ENCODE measurements at places on chromosomes 16 and 17. TPM values are rescaled to one million over a fixed set of nuclear protein-coding genes. Genes with fewer than 3 reads are reported as not detected.
A peak's percentile ranks its signal among the peaks of the same experiment; 100 is the strongest.

Gene UTP18
- total RNA-seq = 18.3 TPM

Gene CMTM2
- not detected for total RNA-seq

Gene GJD3
- 0.41 TPM for total RNA-seq

Gene ARSG
- total RNA-seq = 7.4 TPM

Gene PRSS21
- total RNA-seq = not detected

Gene ATP2C2
- not detected for total RNA-seq

Gene KATNIP
- 25.3 TPM for total RNA-seq

Gene KRTAP3-1
- total RNA-seq = not detected

Gene CSH2
- not detected for total RNA-seq

GRCh38 chr16:6363896-6364607 lies 968.6 kb upstream of the RBFOX1 start:
- no peaks in the 10 kb centered on the region for H3K27me3 ChIP-seq
- no peaks in the 10 kb centered on the region for H3K36me3 ChIP-seq
- no peaks in the 10 kb centered on the region for H3K4me1 ChIP-seq
- DNase-seq = no peak
- H3K4me3 ChIP-seq = no peak overlapping the region
- H3K27ac ChIP-seq = no peak overlapping the region

- no peaks in the 10 kb centered on the region for H3K36me3 ChIP-seq
- no peak overlapping the region for H3K27ac ChIP-seq
- DNase-seq = no peak
- no peaks in the 10 kb centered on the region for H3K4me1 ChIP-seq
These were observed 25.7 kb downstream of the MAPT start for GRCh38 chr17:45920083-45920482.

DNA sequence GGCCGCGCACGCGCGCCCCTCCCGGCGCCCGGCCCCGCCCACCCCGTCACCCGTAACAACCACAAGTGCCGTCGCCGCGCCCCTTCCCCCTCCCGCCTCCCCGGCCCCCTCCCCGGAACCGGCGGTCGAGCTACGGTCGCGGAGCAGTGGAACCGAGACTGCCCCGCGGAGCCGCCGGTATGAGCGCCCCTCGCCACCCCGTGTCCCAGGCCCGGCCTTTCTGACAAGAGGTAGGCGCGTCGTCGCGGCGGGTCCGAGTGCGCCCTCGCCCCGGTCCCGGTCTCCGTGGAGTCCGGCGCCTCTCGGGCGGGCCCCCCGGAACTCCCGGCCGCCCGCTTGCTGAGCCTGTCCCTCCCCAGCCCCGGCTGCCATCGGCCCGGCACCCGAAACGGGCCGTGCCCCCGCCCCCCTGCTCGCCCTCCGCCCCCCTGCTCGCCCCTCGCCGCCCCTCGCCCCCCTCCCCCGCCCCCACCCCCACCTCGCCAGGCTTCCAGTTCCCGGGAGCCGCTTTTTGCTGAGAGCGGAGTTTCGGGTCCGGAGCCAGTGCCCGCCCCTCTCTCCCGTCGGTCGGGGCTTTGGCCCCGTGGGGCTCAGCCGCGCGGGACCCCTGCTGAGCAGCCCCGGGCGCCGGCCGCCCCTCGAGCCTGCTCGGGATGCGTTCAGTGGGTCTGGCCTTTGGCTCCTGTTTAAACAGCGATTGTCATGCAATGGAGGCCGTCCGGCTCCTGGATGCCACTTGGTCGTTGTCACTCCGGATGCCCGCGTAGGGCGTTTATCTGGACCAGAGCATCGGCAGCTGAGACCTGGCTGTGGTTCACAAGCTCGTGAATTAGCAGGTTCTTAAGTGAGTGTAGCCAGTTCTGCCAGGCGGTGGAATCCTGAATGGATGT lies at the start of gene SEC14L1:
Gene SEC14L1 (plus strand): TSS at position 92 of the 890 bp plus-strand sequence. CDS start 2,628 bp downstream, outside the sequence.
- peak within 1 kb of the TSS; percentile 92 for H3K27ac ChIP-seq
- H3K27me3 ChIP-seq = no peaks in the 10 kb centered on the region
- peaks cover 4% of the 10 kb centered on the region for H3K36me3 ChIP-seq
- H3K4me3 ChIP-seq = peak within 1 kb of the TSS; percentile 77
- H3K4me1 ChIP-seq = peaks cover 40% of the 10 kb centered on the region
- no peak for DNase-seq

DNA sequence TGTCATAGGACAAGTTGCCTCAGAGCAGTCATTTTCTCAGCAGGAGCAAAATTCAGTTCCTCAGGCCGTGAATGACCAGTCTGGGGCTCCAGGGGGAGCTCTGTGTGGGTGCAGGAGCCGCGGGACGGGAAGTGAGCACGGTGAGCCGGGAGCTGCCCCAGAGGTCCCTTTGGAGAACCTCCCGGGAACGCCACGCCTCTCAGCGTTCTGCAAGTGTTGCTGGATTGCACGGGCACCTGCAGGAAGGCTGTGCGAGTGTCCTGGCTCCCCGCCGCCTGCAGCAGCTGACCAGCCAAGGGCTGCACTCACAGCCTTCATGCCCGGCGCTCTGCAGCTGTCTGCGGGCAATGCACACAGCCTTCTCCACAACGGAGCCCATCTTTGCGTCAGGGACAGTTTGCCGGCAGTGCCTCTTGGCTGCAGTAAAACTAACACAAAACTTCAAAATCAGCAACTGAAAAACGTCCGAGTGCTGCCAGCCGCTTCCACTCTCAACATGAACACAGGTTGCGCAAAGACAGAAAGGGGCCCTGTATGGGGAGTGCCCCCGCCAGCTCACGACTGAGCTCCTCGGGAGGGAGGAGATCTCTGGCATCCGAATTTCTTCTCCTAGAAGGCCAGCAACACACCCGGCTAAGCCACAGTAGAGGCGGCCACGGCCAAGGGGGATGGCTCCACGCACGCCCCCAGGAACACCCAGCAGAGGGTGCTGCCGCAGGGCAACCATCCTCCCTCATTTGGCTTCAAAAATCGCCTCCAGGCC lies 16.0 kb downstream of the NDUFAF8 start:
- peak overlapping the region; percentile 41 for H3K27ac ChIP-seq
- H3K4me1 ChIP-seq = peaks cover 16% of the 10 kb centered on the region
- H3K27me3 ChIP-seq = no peaks in the 10 kb centered on the region
- no peak overlapping the region for H3K4me3 ChIP-seq

- peak overlapping the region; percentile 85 for H3K27ac ChIP-seq
- no peaks in the 10 kb centered on the region for H3K27me3 ChIP-seq
- H3K36me3 ChIP-seq = peaks cover 1% of the 10 kb centered on the region
These were observed 62.4 kb downstream of the BAIAP2 start for GRCh38 chr17:81097134-81097942.

DNA sequence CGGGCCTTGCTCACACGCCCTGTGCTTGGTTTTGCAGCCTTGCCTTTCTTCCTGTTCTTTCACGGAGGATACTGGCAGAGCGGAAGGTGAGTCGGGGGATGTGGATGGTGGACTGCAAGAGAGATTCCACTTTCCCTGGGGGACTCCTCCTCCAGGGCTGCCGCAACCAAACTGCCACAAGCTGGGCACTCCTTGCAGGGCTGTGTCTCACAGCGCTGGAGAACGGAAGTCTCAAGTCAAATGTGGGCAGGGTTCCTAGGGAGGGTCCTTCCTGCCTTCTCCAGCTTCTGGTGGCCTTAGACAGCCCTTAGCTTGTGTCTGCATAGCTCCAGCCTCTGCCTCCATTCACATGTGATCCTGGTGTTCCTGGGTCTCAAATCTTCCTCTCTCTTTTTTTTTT lies 11.4 kb upstream of the BIRC5 start:
- no peak for DNase-seq
- H3K27ac ChIP-seq = no peak overlapping the region
- peaks cover 10% of the 10 kb centered on the region for H3K4me1 ChIP-seq
- H3K27me3 ChIP-seq = no peaks in the 10 kb centered on the region

- H3K36me3 ChIP-seq = no peaks in the 10 kb centered on the region
- H3K27me3 ChIP-seq = peaks cover 59% of the 10 kb centered on the region
- H3K4me3 ChIP-seq = no peak overlapping the region
- DNase-seq = no peak
- H3K27ac ChIP-seq = no peak overlapping the region
These were observed 221.5 kb downstream of the IRF8 start for GRCh38 chr16:86120201-86121192.

DNA sequence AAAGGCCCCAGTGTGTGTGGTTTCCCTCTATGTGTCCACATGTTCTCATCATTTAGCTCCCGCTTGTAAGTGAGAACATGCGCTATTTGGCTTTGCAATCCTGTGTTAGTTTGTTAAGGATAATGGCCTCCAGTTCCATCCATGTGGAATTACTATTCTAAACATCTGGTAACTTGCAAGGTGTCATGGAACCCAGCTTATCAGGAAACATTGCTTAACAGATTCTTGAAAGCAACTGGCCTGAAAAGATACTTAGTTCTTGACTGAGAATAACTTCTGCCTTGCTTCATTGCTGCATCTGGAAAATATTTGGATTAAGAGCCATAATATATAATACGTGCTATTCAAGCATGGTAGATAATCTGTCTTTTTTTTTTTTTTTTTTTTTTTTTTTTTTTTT lies 27.8 kb downstream of the PAFAH1B1 start:
- no peak overlapping the region for H3K4me3 ChIP-seq
- no peaks in the 10 kb centered on the region for H3K27me3 ChIP-seq
- DNase-seq = no peak
- no peak overlapping the region for H3K27ac ChIP-seq
- H3K36me3 ChIP-seq = peaks cover 6% of the 10 kb centered on the region

DNA sequence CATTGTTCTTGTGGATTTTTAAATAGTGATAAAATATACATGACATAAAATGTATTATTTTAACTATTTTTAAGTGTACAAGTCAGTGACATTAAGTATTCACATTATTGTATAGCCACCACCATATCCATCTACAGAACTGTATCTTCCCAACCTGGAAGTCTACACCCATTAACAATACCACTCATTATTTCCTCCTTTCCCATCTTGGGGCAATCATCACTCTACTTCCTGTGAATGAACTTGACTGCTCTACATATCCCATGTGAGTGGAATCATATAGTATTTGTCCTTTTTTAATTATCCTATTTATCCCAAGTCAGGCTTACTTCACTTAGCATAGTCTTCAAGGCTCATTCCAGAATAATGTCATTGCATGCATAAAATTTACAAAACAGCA lies 40.7 kb upstream of the MMP2 start:
- H3K27ac ChIP-seq = no peak overlapping the region
- no peaks in the 10 kb centered on the region for H3K36me3 ChIP-seq
- H3K4me3 ChIP-seq = no peak overlapping the region
- H3K27me3 ChIP-seq = peaks cover 38% of the 10 kb centered on the region
- no peak for DNase-seq
- H3K4me1 ChIP-seq = no peaks in the 10 kb centered on the region

DNA sequence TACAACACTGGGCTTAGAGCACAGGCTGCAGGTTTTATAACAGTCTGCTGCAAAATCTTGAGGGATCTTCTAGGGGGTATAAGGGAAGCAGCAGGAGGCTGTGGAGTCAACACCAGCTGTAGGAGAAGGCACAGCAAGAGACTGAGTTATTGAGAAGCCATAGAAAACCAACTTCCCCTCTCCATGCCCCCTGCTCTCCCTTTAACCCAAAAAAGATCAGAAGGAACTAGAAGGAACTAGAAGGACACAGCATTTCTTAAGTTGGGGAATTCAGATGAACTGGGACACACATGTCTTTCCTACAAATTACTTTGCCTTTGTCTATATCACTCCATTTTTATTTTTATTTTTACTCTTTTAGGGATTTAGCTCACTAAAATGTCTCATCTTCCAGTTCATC lies 6.2 kb upstream of the CCL18 start:
- H3K27ac ChIP-seq = no peak overlapping the region
- DNase-seq = no peak
- no peaks in the 10 kb centered on the region for H3K4me1 ChIP-seq

DNA sequence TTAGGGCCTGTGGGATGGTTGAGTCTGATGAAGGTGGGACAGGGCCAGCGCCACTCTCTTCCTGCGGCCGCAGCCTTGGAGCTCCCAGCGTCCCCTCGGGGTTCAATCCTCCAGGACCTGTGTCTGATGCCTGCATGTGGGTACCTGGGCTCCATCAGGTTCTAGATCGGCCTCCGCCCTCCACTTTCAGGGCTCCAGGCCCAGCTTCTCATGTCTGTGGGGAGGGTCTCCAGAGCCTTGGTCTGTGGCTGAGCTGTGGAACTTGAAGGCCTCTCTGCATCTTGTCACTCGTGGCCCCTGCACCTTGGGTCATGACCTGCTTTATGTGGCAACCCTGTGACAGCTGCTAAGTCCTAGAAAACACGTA lies 89.8 kb upstream of the ZNF750 start:
- H3K4me3 ChIP-seq = no peak overlapping the region
- peak; percentile 61 for DNase-seq
- peaks cover 33% of the 10 kb centered on the region for H3K36me3 ChIP-seq
- H3K4me1 ChIP-seq = no peaks in the 10 kb centered on the region
- no peaks in the 10 kb centered on the region for H3K27me3 ChIP-seq

- H3K27me3 ChIP-seq = no peaks in the 10 kb centered on the region
These were observed 27.4 kb downstream of the IL21R start for GRCh38 chr16:27429330-27429871.

- H3K4me1 ChIP-seq = peaks cover 69% of the 10 kb centered on the region
- H3K27me3 ChIP-seq = no peaks in the 10 kb centered on the region
- H3K4me3 ChIP-seq = peak overlapping the region; percentile 77
- H3K27ac ChIP-seq = peak overlapping the region; percentile 99
- DNase-seq = no peak
- no peaks in the 10 kb centered on the region for H3K36me3 ChIP-seq
These were observed 9.1 kb upstream of the MSL1 start for GRCh38 chr17:40112718-40113109.

DNA sequence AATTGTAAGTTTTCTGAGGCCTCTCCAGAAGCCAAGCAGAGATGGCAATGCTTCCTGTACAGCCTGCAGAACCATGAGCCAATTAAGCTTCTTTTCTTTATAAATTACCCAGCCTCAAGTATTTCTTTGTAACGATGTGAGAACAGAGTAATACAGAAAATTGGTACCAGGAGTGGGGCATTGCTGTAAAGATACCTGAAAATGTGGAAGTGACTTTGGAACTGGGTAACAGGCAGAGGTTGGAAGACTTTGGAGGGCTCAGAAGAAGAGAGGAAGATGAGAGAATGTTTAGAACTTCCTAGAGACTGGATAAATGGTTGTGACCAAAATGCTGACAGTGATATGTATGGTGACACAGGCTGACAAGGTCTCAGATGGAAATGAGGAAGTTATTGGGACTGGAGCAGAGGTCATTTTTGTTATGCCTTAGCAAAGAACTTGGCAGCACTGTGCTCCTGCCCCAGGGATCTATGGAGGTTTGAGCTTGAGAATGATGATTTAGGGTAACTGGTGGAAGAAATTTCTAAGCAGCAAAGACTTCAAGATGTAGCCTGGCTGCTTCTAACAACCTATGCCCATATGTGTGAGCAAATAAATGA lies 23.1 kb downstream of the PRDM7 start:
- H3K27me3 ChIP-seq = no peaks in the 10 kb centered on the region
- H3K4me3 ChIP-seq = no peak overlapping the region
- peaks cover 2% of the 10 kb centered on the region for H3K36me3 ChIP-seq
- DNase-seq = no peak
- H3K27ac ChIP-seq = no peak overlapping the region

DNA sequence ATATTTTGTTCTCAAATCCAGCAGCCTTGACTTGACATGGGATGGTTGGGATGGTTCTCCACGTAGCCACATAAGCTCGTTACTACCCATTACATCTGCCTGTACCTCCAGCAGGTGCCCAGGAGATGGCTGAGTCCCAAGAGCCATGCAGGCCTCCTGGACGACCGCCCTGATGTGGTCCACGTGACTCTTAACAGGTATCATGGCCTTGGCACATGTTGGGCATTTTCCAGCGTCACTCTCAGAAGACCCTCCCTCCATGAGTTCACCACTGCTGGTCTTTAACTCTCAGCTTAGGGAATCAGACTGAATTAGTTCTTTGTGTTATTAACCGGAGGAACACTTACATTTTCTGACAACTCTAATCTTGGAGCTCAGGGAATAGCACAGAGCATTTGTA lies 161.5 kb downstream of the CDH13 start:
- no peaks in the 10 kb centered on the region for H3K36me3 ChIP-seq
- DNase-seq = no peak
- H3K4me3 ChIP-seq = no peak overlapping the region
- H3K4me1 ChIP-seq = no peaks in the 10 kb centered on the region
- H3K27ac ChIP-seq = no peak overlapping the region

GRCh38 chr17:4974115-4974670 lies 6.6 kb upstream of the SPAG7 start:
- no peak overlapping the region for H3K4me3 ChIP-seq
- peak overlapping the region; percentile 32 for H3K27ac ChIP-seq
- peaks cover 27% of the 10 kb centered on the region for H3K36me3 ChIP-seq

All from chondrocyte (in vitro differentiated cells).